ENCODE measurements at places on chromosomes 12 and 14. TPM values are rescaled to one million over a fixed set of nuclear protein-coding genes. Genes with fewer than 3 reads are reported as not detected.

NRXN3 gene
- total RNA-seq = 0.48 TPM

OR4K17 gene
- total RNA-seq = not detected

RPGRIP1 gene
- total RNA-seq = not detected

ABHD12B gene
- total RNA-seq = not detected

DHRS1 gene
- 12.4 TPM for total RNA-seq

MIP gene
- total RNA-seq = 0.29 TPM

ZC2HC1C gene
- 0.67 TPM for total RNA-seq

USP44 gene
- 2.0 TPM for total RNA-seq

GPD1 gene
- under 0.01 TPM for total RNA-seq

OR6J1 gene
- not detected for total RNA-seq

CLEC2A gene
- not detected for total RNA-seq

MANSC4 gene
- total RNA-seq = not detected

SERPINA1 gene
- not detected for total RNA-seq

Measured in vein endothelial cell (primary cell).